ENCODE measurements at places on chromosomes 4 and X. TPM values are rescaled to one million over a fixed set of nuclear protein-coding genes. Genes with fewer than 3 reads are reported as not detected.

The SSX7 gene
- not detected for total RNA-seq

The PABPC5 gene
- 2.5 TPM for total RNA-seq

The TCEAL2 gene
- total RNA-seq: 3.5 TPM

The SUPT20HL1 gene
- not detected for total RNA-seq

The SPARCL1 gene
- 1.0 TPM for total RNA-seq

The USP17L19 gene
- not detected for total RNA-seq

DNA sequence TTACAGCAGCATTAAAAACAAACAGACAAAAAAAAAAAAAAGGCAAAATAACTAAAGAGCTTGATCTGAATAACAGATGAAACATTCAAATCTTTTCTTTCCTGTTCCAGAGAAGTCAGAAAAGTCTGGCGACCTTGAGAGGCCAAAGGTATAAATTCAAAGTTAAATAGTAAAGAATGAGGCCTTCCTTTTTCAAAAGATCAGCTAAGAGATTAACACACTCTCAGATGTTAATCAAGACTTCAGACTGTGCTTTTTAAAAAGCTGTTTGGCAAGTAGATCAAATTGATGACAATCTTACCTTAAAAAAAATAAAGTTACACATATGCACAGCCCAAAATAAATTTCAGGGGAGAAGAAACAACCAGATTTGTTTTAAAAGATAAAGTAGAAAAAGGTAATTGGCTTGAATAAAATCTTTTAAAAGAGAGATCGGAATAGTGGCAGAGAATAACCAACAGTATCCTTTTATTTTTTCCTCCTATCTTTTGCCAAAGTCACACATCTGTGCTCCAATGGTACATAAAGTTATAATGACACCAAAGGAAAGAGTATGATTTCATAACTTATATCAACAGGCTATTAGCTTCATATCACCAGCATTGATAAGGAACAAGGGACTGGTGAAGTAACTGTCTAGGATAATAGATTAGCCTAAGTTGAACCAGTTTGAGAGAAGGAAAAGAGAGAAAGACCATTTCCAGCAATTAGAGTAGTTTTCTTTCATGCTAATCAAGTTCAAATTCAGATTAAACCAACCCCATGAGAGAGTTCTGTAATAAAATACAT lies 70.4 kb downstream of the METTL14 start:
- H3K36me3 ChIP-seq: peaks cover 50% of the 10 kb centered on the region
- no peak overlapping the region for H3K4me3 ChIP-seq
- no peak for DNase-seq
- no peak overlapping the region for H3K27ac ChIP-seq
- no peaks in the 10 kb centered on the region for H3K4me1 ChIP-seq

- peaks cover 41% of the 10 kb centered on the region for H3K36me3 ChIP-seq
- H3K4me1 ChIP-seq: no peaks in the 10 kb centered on the region
- no peak for DNase-seq
- H3K4me3 ChIP-seq: no peak overlapping the region
Observed at GRCh38 chr4:866761-867390, 40.9 kb upstream of the CPLX1 start.

DNA sequence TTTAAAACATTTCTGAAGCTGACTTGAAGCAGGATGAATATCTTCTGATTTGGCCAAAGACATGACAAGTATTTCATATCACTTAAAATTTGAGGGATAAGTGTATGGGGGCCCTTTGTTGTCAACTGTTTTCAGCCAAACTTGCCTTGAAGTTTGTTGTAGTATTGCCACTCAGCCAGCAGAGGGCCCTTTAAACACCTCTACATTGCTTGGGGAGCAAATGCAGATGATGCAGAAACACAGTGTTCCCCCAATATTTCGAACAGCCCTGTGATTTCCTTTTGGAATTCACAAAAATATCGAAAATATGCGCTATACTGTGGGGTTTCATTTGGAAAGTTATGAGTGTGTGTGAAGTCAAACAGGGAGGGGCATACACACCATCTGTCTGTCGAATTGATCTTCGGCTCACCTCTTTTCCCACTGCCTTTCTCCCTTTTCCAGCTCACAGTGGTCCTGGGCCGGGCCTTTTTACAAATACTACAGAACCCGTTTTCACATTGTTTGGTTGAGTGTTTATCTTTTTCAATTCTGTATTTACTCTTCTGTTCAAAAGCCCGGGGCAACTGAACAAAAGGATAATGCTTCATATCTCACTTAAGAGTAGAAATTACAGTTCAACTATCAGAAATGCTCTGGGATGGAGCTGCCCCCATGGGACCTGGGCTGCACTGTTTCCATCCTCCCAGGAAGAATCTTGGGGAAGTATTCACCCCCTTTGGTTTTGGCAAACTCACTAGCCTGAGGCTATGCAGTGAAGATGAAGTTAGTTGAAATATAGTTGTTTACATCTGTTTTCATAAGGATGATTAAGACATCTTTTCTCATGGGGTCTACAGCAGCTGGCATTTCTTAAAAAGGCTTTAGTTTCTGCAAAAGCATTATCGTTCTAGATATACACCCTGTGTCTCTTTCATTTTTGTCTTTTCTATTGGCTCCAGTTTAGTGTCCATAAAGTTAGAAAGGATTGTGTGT lies 137.6 kb downstream of the EGF start:
- no peaks in the 10 kb centered on the region for H3K27me3 ChIP-seq
- no peak overlapping the region for H3K27ac ChIP-seq
- DNase-seq: peak; percentile 79
- no peak overlapping the region for H3K4me3 ChIP-seq
- peaks cover 17% of the 10 kb centered on the region for H3K36me3 ChIP-seq

DNA sequence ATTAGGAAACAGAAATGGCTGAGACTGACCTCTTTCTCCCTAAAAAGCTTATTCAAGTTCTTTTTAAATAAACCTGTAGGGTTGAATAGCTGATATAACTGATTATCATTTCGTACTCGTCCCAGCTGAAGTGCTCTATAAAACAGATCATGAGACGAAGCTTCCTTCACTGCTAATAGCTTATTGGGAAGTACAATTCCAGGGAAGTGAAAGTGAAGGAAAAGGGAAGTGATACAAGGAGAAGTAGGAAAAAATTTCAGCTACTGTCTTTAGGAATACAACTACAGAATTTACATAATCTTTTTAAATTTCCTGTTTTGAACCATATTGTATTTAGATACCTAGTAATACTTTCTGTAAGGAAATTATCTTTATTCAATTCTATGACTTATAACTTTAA lies 103.0 kb downstream of the SNCA start:
- H3K36me3 ChIP-seq: no peaks in the 10 kb centered on the region
- H3K4me1 ChIP-seq: no peaks in the 10 kb centered on the region
- DNase-seq: no peak
- H3K27ac ChIP-seq: no peak overlapping the region

GRCh38 chr4:2259541-2260343 lies 2.2 kb downstream of the MXD4 start:
- peaks cover 14% of the 10 kb centered on the region for H3K4me1 ChIP-seq
- no peak overlapping the region for H3K27ac ChIP-seq
- DNase-seq: peak; percentile 39
- peak overlapping the region; percentile 82 for H3K4me3 ChIP-seq
- no peaks in the 10 kb centered on the region for H3K27me3 ChIP-seq

- H3K4me3 ChIP-seq: no peak overlapping the region
- no peaks in the 10 kb centered on the region for H3K27me3 ChIP-seq
- H3K4me1 ChIP-seq: no peaks in the 10 kb centered on the region
- no peak for DNase-seq
- H3K27ac ChIP-seq: no peak overlapping the region
- peaks cover 49% of the 10 kb centered on the region for H3K36me3 ChIP-seq
Observed at GRCh38 chr4:168859888-168860694, 150.0 kb downstream of the CBR4 start.

DNA sequence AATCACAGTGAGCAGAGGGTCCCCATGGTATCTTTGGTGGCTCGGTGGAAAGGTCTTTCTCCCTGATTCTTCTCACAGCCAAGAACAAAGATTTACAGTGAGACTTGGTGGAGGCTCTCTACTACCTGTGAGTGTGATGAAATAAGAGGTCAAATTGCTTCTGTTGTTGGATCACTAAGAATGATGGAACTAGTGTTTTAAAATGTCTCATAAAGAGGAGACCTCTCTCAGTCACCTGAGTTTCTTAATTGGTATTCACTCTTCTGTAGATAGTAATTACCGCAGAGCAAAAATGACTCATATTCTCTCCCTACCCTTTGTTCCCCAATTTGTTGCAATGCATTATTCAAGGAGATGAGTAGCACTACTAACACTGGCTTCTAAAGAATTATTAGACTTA lies 100.9 kb upstream of the TBC1D9 start:
- no peaks in the 10 kb centered on the region for H3K36me3 ChIP-seq
- no peak overlapping the region for H3K4me3 ChIP-seq
- peaks cover 20% of the 10 kb centered on the region for H3K4me1 ChIP-seq

DNA sequence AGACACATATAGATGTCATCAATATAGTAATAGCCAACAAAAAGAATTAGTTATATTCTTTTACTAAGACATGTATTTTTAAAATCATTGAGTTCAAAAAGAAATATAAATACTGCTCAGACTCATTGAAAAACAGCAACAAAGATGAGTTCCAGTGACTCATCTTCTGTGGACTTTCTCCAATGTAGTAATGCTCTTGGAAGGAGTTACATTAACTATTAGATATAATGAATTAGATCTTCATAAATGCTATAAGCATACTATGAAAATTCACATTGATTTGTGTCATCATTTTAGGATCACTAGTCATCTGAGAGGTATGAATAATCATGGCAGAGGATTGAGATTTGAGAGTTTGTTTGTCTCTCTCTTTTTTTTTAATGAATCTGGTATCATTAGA lies 547.8 kb upstream of the PCDH7 start:
- no peak for DNase-seq
- no peaks in the 10 kb centered on the region for H3K4me1 ChIP-seq
- H3K27me3 ChIP-seq: no peaks in the 10 kb centered on the region
- no peak overlapping the region for H3K4me3 ChIP-seq

GRCh38 chr4:140237616-140238350 lies 83.8 kb upstream of the MAML3 start:
- DNase-seq: peak; percentile 91
- H3K4me3 ChIP-seq: no peak overlapping the region
- peaks cover 25% of the 10 kb centered on the region for H3K4me1 ChIP-seq
- no peaks in the 10 kb centered on the region for H3K27me3 ChIP-seq
- H3K36me3 ChIP-seq: no peaks in the 10 kb centered on the region

- DNase-seq: no peak
- H3K27me3 ChIP-seq: no peaks in the 10 kb centered on the region
- no peaks in the 10 kb centered on the region for H3K36me3 ChIP-seq
- no peak overlapping the region for H3K27ac ChIP-seq
- peak overlapping the region; percentile 93 for H3K4me3 ChIP-seq
Observed at GRCh38 chr4:55543858-55544257, 2.9 kb downstream of the CLOCK start.

- no peaks in the 10 kb centered on the region for H3K4me1 ChIP-seq
- H3K27ac ChIP-seq: no peak overlapping the region
Observed at GRCh38 chrX:152641996-152642395, 4.3 kb downstream of the GABRQ start.

DNA sequence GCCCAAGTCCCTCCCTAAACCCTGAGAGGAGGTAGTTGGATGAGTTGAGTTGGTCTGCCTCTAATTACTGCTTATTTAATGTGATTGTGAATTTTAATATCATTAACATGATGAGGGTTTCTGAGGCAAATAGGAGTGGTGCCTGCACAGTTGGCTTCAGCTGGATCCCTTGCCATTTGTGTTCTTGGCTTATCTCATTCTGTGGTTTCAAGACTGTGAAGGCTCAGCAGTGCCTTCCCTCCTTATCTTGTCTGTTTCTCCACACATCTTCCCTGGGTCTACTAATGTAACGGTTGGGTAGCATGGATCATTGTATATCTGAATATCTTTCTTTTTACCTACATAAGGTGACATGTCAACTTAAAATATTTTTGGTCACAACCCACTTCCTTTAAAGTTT lies 1.6 kb upstream of the SLC10A4 start:
- H3K27ac ChIP-seq: no peak overlapping the region
- H3K27me3 ChIP-seq: peaks cover 42% of the 10 kb centered on the region
- no peaks in the 10 kb centered on the region for H3K36me3 ChIP-seq
- no peak overlapping the region for H3K4me3 ChIP-seq
- no peak for DNase-seq

- no peak overlapping the region for H3K4me3 ChIP-seq
- H3K27me3 ChIP-seq: no peaks in the 10 kb centered on the region
- no peaks in the 10 kb centered on the region for H3K36me3 ChIP-seq
- H3K4me1 ChIP-seq: no peaks in the 10 kb centered on the region
- DNase-seq: no peak
- no peak overlapping the region for H3K27ac ChIP-seq
Observed at GRCh38 chrX:115350711-115351381, 61.3 kb downstream of the LUZP4 start.

DNA sequence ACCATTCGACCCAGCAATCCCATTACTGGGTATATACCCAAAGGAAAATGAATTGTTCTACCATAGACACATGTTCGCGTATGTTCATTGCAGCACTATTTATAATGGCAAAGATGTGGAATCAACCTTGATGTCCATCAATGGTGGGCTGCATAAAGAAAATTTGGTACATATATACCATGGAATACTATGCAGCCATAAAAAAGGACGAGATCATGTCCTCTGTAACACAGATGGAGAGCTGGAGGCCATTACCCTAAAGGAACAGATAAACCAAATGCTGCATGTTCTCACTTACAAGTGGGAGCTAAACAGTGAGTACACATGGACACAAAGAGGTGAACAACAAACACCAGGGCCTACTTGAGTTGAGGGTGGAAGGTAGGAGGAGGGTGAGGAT lies 45.1 kb downstream of the SCML2 start:
- H3K4me3 ChIP-seq: no peak overlapping the region
- H3K27ac ChIP-seq: no peak overlapping the region
- no peaks in the 10 kb centered on the region for H3K4me1 ChIP-seq
- H3K27me3 ChIP-seq: no peaks in the 10 kb centered on the region
- no peak for DNase-seq

DNA sequence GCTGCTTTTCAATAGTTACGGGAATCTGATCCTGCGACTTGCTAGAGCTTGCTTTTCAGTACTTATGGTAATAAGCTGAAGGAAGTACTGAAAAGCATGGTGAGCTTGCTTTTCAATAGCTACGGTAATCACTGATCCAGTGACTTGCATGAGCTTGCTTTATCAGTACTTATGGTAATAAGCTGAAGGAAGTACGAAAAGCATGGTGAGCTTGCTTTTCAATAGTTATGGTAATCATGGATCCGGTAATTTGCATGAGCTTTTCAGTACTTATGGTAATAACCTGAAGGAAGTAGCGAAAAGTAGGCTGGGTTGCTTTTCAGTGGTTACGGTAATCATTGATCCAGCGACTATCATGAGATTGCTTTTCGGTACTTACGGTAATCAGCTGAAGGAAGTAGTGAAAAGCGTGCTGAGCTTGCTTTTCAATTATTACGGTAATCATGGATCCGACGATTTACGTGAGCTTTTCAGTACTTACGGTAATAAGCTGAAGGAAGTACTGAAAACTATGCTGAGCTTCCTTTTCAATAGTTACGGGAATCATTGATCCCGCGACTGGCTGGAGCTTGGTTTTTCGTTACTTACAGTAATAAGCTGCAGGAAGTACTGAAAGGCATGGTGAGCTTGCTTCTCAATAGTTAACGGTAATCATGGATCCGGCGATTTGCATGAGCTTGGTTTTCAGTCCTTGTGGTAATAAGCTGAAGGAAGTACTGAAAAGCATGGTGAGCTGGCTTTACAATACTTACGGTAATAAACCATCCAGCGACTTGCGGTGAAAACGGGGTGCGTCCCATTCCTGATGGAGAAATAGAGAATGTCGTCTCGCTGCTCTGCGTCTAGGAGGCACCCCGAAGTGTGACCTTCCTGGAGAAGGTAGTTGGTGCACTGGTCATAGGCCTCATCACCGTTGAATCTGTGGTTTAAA lies 6.5 kb downstream of the CRLF2 start:
- no peaks in the 10 kb centered on the region for H3K36me3 ChIP-seq
- H3K4me3 ChIP-seq: peak overlapping the region; percentile 89
- peak; percentile 79 for DNase-seq
- H3K27ac ChIP-seq: no peak overlapping the region
- no peaks in the 10 kb centered on the region for H3K27me3 ChIP-seq

Measured in endodermal cell (in vitro differentiated cells).